ENCODE measurements at places on chromosomes 5 and 9. TPM values are rescaled to one million over a fixed set of nuclear protein-coding genes. Genes with fewer than 3 reads are reported as not detected.

NRARP gene
- 1.4 TPM for total RNA-seq

- H3K27ac ChIP-seq, result no peak overlapping the region
- H3K4me1 ChIP-seq, result no peaks in the 10 kb centered on the region
- H3K27me3 ChIP-seq, result peaks cover 15% of the 10 kb centered on the region
- H3K36me3 ChIP-seq, result no peaks in the 10 kb centered on the region
Observed at GRCh38 chr9:7358876-7359275, 440.7 kb downstream of the DMAC1 start.

- H3K36me3 ChIP-seq, result no peaks in the 10 kb centered on the region
- H3K27me3 ChIP-seq, result no peaks in the 10 kb centered on the region
- H3K27ac ChIP-seq, result no peak overlapping the region
Observed at GRCh38 chr5:58544195-58544594, 38.7 kb upstream of the RAB3C start.

DNA sequence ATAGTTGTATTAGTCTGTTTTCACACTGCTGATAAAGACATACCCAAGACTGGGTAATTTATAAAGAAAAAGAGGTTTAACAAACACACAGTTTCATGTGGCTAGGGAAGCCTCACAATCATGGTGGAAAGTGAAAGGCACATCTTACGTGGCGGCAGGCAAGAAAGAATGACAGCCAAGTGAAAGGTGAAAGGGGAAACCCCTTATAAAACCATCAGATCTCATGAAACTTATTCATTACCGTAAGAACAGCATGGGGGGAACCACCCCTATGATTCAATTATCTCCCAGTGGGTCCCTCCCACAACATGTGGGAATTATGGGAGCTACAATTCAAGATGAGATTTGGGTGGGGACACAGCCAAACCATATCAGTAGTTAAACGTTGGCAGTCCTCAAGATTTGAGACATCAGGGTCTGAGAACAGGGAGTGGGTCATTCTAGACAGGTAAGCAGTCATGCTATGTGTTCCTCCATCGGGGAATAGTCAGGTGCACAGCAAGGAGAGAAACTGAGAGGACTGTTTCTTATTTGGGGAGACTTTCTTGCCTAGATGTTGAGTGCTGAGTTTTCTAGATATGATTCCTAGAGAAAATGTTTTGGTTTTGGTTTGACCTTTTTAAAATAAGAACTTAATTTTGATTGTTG is 45.8 kb upstream of the ENTREP1 start:
- no peaks in the 10 kb centered on the region for H3K4me1 ChIP-seq
- no peak overlapping the region for H3K27ac ChIP-seq
- no peak overlapping the region for H3K4me3 ChIP-seq
- DNase-seq, result no peak
- peaks cover 2% of the 10 kb centered on the region for H3K27me3 ChIP-seq
- H3K36me3 ChIP-seq, result no peaks in the 10 kb centered on the region

GRCh38 chr9:99093492-99093791 is 11.5 kb upstream of the TGFBR1 start:
- H3K27me3 ChIP-seq, result no peaks in the 10 kb centered on the region
- peaks cover 86% of the 10 kb centered on the region for H3K4me1 ChIP-seq
- H3K36me3 ChIP-seq, result peaks cover 74% of the 10 kb centered on the region
- DNase-seq, result peak; percentile 83

GRCh38 chr9:83204047-83204446 is 141.1 kb upstream of the RASEF start:
- H3K4me3 ChIP-seq, result no peak overlapping the region
- no peak for DNase-seq
- H3K4me1 ChIP-seq, result peaks cover 6% of the 10 kb centered on the region
- H3K27ac ChIP-seq, result no peak overlapping the region

LURAP1L gene
- not detected for total RNA-seq

DNA sequence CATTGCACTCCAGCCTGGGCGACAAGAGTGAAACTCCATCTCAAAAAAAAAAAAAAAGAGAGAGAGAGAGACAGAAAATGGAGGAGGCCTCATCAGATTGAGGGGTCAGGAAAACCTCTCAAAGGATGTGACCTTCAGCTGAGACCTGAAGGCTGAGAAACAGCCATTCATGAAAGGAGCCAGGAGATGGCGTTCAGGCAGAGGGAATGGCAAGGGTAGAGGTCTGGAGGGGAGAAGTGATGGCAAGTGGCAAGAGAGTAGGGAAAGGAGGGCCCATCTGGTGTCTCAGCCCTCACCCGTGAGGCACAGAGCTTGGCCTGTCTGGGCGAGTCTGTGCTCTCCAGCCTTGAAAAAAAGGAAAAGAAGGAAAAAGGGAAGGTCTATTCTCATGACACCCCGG is 17.0 kb downstream of the CAMK2A start:
- peaks cover 22% of the 10 kb centered on the region for H3K27me3 ChIP-seq
- H3K36me3 ChIP-seq, result no peaks in the 10 kb centered on the region
- H3K4me1 ChIP-seq, result no peaks in the 10 kb centered on the region
- no peak for DNase-seq

Data from activated CD8-positive, alpha-beta T cell treated with anti-CD3 and anti-CD28 coated beads, Interleukin-2, amount 10 ng/mL, durations not matched to agents 7 days and 5 days (primary cell).